Heart left ventricle (tissue), 16 donors: ENCODE measurements at places on chromosomes 13 and 19. TPM values are rescaled to one million over a fixed set of nuclear protein-coding genes. Genes with fewer than 3 reads are reported as not detected.

MCEMP1 gene
- 1.1 TPM for polyA plus RNA-seq

DNA sequence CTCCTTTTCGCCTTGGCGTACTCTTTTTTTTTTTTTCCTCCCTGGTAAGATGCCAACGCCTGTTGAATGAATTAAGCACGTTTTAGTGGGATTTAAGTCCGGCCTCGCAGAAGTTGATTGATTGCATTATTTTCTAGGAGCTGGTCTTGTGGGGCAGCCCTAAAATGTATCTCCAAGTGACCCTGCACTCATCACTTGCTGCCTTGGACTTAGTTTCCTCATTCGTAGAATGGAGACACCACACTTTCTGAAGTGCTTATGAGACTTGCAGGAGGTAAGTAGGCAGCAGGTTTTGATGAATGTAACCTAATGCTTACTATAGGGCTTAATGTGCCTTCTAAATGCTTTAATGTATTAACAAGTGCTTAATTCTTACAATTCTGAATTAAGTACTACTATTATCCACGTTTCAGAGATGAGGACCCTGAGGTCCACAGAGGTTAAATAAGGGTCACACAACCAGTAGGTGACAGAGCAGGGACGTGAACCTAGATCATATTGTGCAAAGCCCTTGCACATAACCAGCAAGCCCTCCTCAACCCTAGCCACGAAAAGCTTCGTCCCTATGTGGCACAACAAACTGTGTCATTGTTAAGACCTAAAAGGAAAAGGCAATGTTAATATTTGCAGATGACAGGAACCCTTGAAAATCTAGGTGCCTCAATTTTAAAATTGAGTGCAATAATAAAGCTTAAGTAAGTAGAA, 514 bp upstream of the ARGLU1 start:
- no peak for DNase-seq

DNA sequence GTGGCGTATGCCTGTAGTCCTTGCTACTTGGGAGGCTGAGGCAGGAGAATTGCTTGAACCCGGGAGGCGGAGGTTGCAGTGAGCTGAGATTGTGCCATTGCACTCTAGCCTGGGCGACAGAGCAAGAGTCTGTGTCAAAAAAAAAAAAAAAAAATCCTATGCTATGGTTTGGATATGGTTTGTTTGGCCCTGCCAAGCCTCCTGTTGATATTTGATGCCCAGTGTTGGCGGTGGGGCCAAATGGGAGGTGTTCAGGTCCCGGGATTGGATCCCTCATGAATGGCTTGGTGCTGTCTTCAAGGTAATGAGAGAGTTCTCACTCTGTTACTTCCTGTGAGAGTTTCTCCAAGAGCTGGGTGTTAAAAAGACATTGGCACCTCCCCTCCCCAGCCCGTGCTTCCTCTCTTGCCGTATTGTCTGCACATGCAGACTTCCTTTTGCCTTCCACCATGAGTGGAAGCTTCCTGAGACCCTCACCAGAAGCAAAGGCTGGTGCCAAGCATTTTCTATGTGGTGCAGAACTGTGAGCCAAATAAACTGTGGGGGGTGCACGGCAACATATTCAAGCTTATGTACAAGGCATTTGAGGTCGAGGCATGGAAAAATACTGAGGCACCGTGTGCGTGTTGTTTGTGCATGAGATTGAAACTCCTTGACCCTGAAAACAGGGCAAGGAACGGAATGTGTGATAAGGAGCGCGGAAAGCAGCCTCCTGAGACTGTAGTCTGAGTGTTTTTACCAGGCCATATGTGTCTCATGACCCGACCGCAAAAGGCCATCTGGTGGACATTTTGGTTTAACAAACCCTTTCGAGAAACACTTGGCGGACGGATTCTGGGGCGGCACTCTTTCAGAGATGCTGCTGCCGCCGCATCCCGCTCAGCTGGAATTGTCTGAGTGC, 7.3 kb downstream of the SIGLEC9 start:
- peak; percentile 74 for DNase-seq

KLK3 gene
- not detected for polyA plus RNA-seq

STXBP2 gene
- 6.7 TPM for polyA plus RNA-seq

DNA sequence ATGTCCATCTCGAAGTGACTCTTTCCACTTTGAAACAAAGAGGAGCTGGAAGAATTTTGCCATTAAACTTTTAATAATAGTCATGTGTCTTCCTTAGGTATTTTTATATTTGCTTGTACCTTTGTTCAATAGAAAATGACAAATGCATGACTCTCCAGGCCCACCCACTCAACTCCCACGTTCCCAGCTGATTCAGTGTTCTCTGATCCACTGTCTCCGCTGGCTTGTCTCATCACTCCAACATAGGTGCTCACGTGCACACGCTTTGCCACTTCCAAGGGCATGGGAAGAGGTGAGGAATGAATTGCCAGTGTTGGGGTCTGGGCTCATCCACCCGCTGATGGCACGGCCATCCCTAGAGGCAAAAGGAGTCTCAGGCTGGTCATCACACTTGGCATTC, 24.5 kb downstream of the RASL11A start:
- no peak for DNase-seq

DNA sequence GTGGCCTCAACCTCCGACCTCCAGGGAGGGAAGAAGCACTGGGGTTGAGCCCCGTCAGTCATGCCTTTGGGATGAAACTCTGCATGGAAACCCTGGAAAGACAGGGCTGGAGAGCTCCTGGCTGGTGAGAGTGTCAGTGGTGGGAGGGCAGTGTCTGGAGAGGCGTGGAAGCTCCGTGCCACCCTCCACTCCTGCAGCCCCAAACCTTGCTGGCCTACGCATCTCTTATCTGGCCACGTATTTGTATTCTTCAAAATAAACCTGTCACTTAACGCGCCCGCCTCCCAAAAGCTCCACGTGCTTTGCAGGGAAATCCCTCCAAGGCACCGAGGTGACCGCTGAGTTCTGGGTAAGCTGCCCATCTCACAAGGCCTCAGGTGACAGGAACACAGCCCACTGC, 84.3 kb downstream of the TEX29 start:
- DNase-seq = no peak

LAIR1 gene
- polyA plus RNA-seq = 5.3 TPM

DNA sequence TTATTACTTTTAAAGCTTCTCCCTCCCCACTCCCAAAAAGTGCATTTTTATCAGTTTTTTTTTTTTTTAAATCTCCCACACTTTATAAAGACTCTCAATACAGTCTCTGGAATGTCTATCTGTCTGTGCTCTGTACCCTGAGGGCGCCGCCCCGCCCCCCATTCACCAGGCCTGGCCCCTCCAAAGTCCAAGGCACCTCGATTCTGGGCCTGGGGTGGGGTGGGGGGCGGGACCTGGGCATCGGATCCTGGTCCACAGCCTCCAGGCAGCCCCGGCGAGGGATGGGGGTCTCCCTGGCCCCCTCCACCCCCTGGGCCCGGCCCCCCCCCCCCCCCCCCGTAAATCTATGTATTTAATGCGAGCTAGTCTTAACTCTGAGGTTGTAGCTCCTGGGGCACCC, 23.3 kb downstream of the ZBTB7A start:
- no peak for DNase-seq

RAB3A gene
- polyA plus RNA-seq = 20.1 TPM

ZNF331 gene
- polyA plus RNA-seq = 9.0 TPM

CGB5 gene
- not detected for polyA plus RNA-seq

DNA sequence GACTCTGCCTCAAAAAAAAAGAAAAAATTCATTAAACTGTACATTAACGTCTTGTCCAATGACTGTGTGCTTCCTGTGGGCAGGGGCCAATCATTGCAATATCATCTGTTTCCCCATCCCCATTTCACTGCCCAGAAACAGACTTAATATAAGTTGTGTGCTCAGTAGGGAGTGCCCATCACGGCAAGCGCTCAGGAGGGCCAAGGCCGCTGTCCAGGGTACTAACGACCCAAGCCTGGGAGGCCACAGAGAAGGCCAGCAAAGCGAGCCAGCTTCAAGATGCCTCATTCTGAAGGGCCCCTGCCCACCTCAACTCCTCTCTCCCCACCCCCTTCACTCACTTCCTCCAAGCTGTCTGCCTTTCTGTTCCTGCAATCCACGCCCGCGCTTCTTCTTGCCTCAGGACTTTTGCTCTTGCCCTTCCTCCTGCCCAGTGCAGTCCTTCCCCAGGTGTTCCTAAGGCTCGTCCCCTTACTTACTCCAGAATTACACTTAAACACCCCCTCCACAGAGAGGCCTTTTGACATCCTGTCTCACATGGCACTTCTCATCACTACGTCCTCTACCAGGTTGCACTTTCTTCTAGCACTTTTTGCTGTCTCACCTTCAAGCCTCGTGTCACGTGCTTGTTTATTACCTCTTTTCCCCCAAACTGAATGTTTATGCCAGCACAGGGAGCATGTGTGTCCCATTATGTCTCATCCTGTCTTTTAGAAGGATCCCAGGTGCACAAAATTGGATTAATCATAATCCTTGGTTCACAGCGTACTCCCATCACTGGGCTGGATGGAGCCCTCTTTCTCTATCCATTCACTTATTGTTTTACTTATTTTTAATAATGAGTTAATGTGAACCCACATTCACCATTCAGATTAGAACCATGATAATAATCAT, 11.3 kb upstream of the POU2F2 start:
- no peak for DNase-seq

GRCh38 chr19:56112313-56112709, 8.8 kb downstream of the ZNF787 start:
- no peak for DNase-seq

DNA sequence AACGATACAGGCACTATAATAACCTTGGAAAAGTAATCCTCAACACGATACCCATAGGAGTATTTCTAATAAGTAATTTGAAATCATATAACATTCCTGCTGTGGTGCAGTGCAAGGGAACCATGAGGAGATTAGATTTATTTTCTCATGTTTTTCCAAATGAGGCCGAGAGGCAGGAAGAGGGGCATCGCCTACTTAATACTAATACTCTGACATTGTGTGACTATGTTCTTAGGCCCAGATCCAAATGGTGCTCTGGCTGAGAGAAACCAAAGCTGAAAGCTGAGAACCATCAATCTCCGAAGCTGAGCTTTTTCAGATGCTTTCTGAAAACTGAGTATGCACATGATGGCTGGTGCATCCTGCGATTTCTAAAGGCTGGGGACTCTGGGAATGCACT, 248.0 kb upstream of the MAB21L1 start:
- no peak for DNase-seq

GRCh38 chr13:100790405-100790804, 115.8 kb upstream of the TMTC4 start:
- DNase-seq = no peak

LIG4 gene
- 6.4 TPM for polyA plus RNA-seq

CEACAM7 gene
- not detected for polyA plus RNA-seq

GRCh38 chr19:11265785-11266236, 3.5 kb upstream of the DOCK6 start:
- DNase-seq = no peak

- no peak for DNase-seq
Measured at GRCh38 chr19:1497578-1498235, 6.7 kb downstream of the REEP6 start.

SPRED3 gene
- polyA plus RNA-seq = 1.3 TPM

- peak; percentile 83 for DNase-seq
Measured at GRCh38 chr19:50728084-50728737, 5.0 kb downstream of the CLEC11A start.

C5AR1 gene
- polyA plus RNA-seq = 5.6 TPM

FAM216B gene
- polyA plus RNA-seq = 0.12 TPM

RANBP3 gene
- polyA plus RNA-seq = 59.7 TPM

ZNF208 gene
- polyA plus RNA-seq = 9.1 TPM

ADAMTSL5 gene
- polyA plus RNA-seq = 20.8 TPM

ADGRE3 gene
- not detected for polyA plus RNA-seq

GPR18 gene
- 0.04 TPM for polyA plus RNA-seq

- DNase-seq = no peak
Measured at GRCh38 chr13:45120967-45121831, 889 bp downstream of the GTF2F2 start.

DNA sequence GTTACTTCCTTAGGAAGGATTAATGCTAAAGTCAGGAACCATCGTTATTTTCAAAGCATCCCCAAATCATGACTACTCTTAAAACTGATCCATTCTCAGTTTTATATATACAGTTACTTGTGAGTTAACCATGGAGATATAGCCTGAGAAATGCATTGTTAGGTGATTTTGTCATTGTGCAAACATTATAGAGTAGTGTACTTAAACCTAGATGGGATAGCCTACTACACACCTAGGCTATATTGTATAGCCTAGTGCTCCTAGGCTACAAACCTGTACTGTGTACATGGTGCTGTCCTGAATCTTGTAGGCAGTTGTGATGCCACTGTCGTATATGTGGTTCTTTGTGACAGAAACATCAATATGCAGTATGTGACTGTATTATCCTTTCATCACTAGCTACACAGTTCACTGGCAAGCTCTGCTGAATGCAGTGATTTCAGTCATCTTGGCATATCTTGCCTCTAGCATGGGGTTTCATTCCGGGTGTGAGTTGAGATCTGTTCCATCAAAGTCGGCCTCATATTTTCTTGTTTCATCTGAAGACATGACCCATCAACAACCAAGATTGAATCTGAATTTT, 45.3 kb downstream of the CDK8 start:
- no peak for DNase-seq

GRCh38 chr13:41579168-41579567, 121.8 kb downstream of the RGCC start:
- DNase-seq = no peak

GRCh38 chr19:7267792-7268704, 26.2 kb downstream of the INSR start:
- DNase-seq = no peak

DNA sequence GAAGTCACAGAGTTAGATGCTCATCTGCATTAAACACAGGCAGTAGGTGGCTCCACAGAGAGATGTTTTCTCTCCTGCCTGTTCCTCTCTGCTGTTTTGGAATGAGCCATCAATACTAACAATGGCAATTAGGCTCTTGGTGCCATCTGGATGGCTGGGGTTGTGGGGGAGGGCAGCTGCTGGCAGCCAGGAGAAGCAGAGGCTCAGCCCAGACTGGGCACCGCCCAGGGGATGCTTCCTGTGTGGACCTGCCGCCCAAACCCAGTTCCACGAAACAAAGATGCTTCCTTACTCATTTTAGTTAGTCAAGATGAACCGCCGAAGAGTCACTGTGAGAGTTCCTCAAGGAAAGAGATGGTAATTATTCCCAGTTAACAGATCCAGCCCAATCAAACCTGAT, 50.8 kb upstream of the PCDH8 start:
- DNase-seq = no peak

GRCh38 chr19:14818588-14818987, 16.4 kb downstream of the OR7A5 start:
- DNase-seq = no peak

- DNase-seq = no peak
Measured at GRCh38 chr19:42185277-42185676, 32.2 kb downstream of the DEDD2 start.

GRCh38 chr19:37964109-37964508, 57.1 kb downstream of the SIPA1L3 start:
- DNase-seq = no peak

GRCh38 chr13:113855931-113856715, 7.8 kb downstream of the GAS6 start:
- DNase-seq = no peak

NOVA2 gene
- 2.6 TPM for polyA plus RNA-seq

APOC4 gene
- polyA plus RNA-seq = not detected

ZNF737 gene
- 2.1 TPM for polyA plus RNA-seq
